DMS79 (cell line): ENCODE measurements at places on chromosomes 1 and 21.

- DNase-seq: no peak
Observed at GRCh38 chr1:75514270-75514669, 96.6 kb downstream of the SLC44A5 start.

DNA sequence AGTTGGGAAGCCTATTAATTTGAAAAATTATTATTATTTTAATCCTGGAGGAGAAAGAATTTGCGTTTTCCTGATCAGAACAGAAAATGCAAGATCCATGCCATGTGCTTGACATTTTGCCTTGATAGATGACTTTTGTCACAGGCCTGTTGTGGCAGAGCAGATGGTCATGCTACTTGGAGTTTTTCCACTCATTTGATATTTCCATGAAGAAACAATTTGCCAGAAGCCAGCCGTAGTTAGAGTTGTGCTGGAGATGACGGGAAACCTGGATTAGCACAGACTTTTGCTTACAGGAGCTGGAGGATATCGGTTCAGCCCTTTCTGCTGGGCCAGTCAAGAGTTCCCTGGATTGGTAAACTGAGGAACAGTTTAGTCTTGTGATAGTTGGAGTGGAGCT lies 3.2 kb downstream of the RCAN3 start:
- DNase-seq: no peak

- no peak for DNase-seq
Observed at GRCh38 chr1:151902858-151903257, 6.5 kb downstream of the THEM4 start.

- no peak for DNase-seq
Observed at GRCh38 chr21:30463713-30464112, 16.5 kb downstream of the KRTAP19-1 start.

DNA sequence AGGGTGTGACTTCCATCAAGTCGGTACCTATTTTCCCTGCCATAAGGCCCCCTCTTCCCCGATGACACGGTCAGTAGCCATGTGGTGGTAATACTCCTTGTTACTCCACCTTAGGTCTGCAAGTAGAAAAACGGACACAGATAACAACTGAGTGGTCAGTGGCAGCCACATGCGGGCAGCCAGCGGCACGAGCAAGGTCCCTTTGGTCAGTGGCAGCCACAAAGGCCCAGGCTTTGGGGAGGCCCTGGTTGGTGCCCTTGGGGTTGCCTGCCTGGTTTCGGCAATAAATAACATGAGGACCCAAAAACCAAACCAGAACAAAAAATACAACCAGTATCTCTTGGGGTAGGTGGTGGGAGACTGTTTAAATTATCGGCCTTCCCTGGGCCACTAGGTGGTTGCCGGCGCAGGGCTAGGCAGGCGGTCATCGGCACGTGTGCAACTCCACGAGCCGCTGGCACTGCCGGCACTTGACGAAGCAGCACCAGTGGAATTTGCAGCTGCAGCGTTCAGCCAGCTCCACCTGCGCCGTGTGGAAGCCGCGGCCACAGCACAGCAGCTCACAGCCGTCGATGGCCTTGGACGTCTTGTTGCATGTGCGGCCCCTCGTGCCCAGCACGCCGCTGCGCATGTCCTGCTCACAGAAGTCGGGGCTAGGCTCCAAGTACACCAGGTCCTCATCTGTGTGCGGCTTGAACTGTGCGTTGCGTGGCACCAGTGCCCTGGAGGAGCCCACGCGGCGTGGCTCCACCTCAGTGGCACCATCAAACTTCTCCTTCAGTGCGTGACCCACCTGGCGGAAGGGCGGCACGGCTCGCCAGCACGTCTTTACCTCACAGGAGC lies 23.1 kb downstream of the WNT4 start:
- no peak for DNase-seq

DNA sequence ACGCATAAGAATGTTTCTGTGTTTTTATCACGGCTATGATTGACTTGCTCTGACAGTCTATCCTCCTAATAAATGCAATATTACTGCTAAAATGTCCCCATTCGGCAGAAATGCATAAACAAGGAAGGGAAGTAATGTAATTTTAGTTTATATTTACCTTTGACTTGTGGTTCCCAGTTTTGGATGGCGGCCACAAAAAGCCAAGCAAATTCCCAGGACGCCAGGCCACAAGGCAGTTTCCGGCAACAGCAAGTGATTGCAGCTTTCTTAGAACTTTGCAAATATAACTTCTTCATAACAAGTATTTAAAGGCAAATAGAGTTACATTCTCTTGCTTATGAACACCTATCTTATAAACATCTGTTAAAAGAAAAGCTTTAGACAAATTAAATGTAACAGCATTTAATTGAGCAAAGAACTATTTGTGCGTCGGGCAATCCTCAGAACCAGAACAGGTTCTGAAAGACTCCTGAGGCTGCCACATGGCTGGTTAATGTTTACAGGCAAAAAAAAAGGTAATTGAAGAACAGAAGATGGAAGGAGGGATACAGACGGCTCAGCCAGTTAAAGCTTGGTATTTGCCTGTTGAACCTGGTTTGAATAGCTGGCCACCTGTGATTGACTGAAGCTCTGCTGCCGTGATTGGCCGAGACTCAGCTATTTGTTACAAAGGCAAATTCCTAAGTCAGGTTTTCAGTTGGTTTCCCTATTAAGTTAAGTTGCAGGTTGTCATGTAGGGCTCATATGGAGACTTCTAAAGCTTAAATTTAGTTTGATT lies 80.8 kb downstream of the C21orf91 start:
- no peak for DNase-seq

DNA sequence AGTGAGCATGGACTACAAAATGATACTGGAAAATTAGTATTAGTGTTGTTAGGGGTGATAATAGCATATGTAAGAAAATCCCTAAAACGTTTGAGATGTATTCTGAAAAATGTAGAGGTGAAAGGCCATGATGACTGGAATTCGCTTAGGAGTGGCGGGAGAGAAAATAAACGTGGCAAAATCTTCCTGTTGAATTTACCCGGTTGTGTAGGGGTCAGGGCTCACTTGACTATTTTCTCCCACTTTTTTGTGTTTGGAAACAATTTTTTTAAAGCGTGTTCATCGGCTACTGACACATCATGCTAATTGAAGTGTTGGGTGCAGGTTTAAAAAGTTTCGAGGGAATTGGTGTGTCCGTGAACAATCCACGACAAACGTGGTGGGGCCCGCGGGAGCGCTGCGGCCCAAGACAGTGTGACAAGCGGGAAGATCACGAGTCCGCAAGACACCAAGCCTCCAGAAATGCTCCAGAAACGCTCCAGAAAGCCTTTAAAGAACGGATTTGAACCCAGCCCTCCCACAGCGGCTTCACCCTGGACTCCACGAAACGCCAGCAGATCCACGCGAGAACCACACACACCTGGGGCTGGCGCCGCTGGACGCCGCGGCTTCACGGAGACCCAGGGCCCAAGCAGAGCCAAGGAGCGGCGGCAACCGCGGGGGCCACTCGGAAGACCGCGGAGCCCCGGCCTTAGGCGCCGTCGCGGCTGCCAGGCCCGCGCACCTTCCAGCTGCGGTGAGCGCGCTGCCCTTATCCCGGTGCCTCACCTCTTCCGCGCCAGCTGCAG lies 573 bp downstream of the PSMG1 start:
- no peak for DNase-seq

DNA sequence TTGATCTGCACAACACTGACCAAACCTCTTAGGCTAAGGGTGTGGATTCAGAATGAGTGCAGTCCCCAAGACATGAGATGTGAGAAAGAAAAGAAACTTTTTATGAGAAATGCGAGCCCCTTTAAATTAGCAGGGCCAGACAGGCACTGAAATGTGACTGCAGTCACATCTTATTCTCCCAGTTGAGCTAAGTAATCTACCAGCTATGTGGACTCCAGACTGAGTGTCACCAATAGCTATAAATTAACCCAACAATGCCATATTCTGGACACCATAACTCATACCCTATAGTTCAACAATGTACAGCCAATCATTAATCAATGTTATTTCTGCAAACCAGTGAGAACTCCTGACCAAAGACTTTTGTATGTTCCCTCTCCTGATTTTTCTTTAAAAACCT lies 153.2 kb downstream of the COQ8A start:
- no peak for DNase-seq

- DNase-seq: no peak
Observed at GRCh38 chr1:225697428-225697827, 44.5 kb upstream of the ENAH start.

GRCh38 chr21:20388400-20388799 lies 609.8 kb upstream of the NCAM2 start:
- DNase-seq: no peak

DNA sequence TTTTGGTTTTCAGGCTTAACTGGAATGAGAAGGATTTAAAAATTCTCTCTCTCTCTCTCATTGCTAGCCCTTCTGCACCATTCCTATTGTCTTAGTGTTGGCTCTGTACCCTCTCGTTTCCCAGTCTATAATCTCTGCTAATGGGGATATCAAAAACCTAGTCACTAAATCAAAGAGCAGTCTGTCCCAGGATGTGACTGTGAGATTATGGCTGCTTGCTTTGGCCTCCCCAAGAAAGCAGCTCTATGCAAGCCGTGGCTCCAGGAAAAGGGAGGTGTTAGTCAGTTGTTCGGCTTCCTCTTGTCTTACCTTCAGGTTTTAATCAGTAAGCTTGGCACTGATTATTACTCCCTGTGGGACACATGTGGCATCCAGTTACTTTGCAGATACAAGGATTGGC lies 468.8 kb downstream of the USP25 start:
- DNase-seq: no peak

DNA sequence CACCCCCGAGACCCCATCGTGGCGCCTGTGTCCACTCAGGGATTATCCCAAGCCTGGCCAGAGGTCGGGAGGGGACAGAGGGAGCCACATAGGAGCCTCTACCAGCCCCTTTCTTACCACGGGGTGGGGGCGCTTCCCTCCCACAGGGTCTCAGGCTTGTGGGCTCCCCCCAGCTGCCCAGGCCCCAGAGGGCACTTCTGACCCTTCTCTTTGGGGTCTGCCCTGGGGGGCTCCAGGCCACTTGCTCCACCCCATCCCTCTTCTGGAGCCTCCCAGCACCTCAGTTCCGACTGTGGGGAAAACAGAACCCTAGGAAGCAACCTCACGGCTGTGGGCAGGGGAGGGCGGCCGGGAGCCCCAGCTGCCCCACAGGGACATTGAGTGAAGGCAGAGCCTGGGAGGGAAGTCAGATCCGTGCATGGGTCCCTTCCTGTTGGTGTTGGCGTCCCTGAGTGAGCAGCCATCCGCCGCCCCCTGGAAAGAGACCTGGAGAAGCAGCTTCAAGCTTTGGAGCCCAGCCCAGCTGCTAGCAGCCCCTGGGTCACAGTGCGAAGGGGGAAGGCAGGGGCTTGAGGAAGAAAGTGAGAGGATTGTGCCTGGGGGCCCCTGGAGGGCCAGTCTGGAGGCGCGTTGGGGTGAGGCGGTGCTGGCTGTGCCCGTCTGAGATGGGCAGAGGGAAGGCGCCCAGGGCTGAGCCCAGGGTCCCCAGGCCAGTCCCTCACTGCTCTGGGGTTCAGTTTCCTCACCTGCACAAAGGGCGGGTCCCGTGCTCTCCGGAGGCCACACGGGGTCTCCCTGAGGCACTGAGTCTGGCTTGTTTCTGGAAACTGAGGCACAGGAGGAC lies 22.1 kb downstream of the RRP1 start:
- peak; percentile 22 for DNase-seq
